ENCODE measurements at places on chromosomes 3 and 15.

GRCh38 chr15:69328739-69329138 is 30.0 kb downstream of the PAQR5 start:
- DNase-seq, result no peak

DNA sequence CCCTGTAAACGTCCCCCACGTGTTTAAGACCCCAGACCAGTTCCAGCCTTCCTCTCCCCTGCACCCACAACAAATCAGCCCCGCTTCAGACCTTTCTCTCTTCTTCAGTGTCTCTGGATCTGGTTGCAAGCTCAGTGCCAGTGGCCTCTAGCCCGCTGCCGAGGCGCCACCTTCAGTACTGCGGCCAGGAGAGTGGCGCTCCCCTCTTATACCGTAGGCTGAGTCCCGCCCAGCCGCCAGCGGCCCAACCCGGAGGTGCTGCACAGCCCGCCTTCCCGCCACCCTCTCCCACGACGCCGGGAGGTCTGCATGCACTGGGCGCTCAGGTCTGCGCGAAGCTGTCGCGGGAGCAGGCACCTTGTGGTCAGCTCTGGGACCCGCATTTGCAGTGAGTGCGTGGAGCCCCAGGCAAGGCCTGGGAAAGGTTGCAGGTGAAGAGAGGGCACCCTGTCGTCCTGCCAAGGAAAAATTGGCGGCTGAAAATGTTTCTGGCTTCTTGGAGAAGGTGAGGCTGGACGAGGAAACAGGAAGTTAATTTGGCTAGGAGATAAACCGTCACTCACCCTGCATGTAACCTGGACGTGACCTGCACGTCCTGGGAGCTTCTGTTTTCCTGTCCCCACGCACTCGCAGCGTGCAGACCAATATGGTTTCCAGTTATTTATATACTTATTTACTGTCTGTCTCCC is at the start of gene C2CD4B:
TSS of gene C2CD4B (minus strand) at position 182 of the 689 bp plus-strand sequence. CDS start 301 bp downstream, outside the sequence.
- DNase-seq, result no peak

DNA sequence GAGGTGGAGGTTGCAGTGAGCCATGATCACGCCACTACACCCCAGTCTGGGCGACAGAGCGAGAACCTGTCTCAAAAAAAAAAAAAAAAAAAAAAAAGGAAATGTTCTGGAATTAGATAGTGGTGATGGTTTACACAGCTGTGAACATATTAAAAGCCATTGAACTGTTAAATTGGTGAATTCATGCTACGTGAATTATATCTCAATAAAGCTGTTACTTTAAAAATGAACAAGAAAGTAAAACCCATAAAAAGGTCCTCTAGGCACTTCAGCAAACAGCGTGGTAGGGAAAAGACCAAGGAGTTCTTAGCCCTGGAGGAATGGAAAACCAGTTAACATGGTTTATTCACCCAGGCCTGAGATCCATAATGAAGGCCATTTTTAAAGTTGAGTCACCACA is 180.1 kb downstream of the ATG7 start:
- DNase-seq, result no peak

GRCh38 chr3:136042608-136043221 is 77.2 kb downstream of the PPP2R3A start:
- DNase-seq, result no peak

DNA sequence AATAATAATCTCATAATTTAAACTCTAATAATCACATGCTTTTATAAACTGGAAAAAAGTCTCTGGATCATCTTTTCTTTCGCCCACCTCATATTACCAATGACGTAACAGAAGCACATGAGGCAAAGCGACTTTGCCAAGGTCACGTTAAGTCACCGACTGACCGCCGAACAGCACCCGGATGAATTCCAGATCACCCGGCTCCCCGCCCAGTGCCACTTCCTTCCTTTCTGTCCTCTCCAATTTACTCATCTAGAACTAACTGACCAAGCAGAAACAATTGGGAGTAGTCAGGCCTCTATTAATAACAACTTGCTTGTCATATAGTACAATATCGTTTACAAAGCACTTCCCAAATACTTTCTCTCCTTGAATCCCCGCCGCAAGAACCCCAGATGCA is 21.1 kb downstream of the FGF12 start:
- no peak for DNase-seq

- DNase-seq, result no peak
Measured at GRCh38 chr3:31762888-31763351, 218.1 kb downstream of the OSBPL10 start.

DNA sequence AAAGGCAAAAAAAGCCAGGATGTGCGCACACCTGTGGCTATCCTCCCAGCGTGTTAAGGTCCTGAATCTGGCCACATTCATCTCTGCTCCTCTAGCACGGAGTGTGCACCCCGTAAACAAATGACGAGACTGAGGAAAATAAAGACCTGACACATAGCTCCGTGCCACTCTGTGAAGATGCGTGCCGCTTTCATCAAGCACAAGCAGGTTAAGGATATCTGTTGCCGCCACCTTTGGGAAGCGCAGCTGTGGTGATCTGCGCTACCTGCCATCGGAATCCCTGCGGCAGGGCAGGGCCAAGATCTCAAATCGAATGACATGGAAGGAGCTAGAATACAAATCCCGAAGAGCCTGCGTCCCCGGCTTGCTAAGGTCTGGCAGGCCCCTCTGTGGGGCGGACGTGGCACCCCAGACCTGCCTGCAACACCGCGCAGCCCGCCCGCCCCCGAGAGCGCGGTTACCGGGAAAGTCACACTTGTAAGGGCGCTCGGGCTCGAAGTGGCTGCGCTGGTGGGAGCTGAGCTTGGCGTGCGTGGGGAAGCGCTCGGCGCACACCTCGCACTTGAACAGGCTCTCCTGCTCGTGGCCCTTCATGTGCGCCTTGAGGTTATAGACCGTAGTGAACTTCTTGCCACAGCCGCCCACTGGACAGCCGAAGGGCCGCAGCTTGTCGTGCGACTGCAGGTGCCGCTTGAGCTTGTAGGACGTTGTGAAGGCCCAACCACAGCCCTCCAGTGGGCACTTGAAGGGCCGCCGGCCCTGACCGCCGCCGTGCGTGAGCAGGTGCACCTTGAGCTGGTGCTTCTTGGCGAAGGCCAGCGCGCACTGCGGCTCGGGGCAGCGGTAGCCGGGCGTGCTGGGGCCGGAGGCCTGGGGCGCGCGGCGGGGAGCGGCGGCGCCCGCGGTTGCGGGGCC is 936 bp downstream of the ZXDC start:
- peak; percentile 44 for DNase-seq

- no peak for DNase-seq
Measured at GRCh38 chr3:64627471-64628321, 60.1 kb downstream of the ADAMTS9 start.

- DNase-seq, result no peak
Measured at GRCh38 chr15:97502038-97502437, 458.5 kb upstream of the ARRDC4 start.

DNA sequence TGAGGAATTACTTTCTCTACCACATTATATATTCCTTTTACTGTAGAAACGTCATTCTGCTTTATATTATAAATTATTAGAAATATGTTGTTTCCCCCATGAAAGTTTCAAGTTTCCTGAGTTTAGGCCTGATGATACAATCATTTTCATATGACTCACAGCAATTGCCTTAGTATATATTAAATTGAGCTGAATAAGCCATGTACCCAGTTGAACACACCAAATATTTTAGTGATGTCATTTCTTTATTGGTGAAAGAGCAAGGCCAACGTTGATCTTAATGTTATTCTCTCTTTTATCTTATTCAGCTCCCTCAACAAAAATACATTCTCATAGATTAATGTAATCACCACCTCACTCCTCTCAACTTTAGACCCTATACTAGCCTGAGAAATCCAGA is 30.8 kb downstream of the B3GNT5 start:
- DNase-seq, result no peak

DNA sequence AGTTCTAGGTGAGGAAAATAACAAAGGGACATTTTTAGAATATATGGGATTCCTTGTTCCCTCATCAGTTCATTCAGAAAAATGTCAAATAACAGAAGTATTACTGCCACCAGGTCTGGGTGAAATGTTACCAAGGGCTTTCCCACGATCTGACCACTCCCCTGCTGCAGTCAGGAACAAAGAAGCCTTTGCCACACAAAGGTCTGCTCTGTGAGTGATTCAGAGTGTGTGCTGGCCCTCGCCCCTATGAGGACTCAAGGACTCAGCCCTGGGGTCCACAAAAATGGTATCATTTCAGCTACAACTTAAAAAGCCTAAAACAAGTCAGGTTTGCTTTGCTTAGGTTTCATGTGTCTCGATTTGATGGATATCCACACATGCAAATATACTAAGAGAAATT is 5.0 kb downstream of the MKRN3 start:
- DNase-seq, result no peak

GRCh38 chr3:48186631-48187300 is 1.5 kb downstream of the CDC25A start:
- DNase-seq, result no peak

DNA sequence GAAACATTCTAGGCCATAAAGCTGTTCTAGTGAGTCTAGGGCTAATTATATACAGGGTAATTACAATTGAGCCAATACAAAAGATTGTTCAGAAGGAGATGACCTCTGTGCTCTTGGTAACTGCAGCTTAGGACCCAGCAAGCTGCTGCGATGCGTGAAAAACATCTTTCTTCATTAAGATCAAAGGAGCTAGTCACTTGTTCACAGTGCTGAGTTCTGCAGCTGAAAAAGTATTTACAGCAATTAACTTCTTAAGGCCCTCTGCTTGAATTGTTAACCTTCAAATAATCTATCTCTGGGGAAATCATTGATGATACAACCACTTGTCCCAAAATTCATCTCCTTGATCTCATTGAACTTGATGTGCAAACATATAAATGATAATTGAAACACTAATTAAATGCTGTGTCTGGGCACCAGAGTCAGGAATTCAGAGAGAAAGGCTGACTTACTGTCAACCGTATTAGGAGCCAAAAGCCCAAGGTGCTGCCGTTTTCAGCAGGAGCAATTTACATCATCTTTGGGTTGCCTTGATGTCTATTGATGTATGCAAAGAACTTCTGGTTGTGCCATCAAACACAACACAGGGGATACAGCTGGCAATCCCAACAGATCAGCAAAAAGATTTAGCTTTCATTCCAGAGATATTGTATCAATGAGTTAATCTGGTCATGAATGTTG is 213.0 kb downstream of the NECTIN3 start:
- DNase-seq, result no peak

DNA sequence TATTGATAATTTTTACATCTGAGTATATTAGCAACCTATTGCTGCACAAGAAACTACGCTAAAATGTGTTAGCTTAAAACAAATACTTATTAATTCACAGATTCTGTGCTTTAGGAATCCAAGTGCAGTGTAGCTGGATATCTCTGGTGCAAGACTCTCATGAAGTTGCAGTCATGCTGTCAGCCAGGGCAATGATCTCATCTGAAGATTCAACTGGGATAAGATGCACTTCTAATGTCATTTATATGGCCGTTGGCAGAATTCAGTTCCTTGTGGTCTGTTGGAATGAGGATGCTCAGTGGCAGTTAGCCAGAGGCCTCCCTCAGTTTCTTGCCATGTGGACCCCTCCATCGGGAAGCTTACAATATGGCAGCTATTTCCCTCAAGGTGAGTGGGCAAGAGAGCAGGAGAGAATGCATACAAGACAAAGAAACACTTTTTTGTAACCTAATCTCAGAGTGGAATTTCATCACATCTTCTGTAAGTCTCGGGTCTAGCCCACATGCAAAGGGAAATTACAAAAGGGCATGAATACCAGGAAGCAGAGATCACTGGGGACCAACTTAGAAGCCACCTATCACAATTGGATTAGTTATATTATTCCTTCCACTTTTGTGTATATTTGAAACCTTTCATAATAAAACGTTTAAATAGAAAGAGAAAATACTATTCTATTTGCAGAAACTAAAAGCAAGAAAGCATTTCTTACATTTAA is 61.6 kb downstream of the DPH6 start:
- DNase-seq, result no peak

DNA sequence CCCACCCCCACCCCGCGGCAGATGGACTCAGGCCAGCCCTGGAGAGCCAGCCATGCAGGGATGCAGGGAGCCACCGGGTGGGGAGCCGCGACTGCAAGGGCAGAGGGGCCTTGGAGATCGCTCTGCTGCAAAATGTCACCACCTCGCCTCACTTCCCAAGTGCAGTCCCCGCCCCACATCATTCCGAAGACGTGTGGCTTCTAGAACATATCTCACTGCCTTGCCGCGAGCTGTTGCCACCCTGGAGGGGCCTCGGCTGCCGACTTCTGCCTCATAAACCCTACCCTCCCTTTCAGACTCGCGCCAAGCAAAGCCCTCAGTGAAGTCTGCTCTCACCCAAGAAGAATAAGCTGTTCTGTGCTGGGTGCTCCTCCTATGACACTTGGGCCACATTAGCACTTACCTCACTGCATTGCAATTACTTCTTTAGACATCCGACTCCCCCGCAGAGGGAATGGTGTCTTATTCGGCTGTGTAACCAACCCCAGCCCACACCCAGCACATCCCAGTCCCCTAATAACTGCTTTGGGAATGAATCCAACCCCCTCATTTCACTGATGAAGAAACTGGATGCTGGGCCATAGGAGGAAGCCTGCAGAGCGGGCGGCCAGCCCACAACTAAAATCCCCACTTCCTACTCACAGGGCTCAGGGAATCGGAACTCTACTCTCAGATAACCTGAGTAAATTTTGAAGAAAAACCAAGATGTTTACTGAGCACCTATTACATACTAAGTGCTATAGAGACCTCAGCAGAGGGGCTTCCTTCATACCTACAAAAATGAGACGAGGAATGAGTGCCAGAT is 8.6 kb downstream of the TLE3 start:
- no peak for DNase-seq

DNA sequence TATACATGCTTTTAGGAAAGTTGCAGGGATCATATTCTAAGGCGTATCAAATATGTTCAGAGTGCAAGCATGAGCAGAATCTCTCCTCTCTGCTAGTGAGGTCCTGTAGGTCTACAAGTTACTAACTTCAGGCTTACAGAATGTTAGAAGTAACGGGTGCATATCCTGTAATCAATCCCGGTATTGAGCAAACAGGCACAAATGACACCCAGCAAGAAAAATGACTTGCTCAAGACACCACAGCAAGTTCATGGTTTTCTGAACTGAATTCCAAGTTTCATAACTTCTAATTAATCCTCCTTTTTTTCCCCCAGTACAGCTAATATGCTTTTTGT is 353.9 kb upstream of the TPRG1 start:
- no peak for DNase-seq

DNA sequence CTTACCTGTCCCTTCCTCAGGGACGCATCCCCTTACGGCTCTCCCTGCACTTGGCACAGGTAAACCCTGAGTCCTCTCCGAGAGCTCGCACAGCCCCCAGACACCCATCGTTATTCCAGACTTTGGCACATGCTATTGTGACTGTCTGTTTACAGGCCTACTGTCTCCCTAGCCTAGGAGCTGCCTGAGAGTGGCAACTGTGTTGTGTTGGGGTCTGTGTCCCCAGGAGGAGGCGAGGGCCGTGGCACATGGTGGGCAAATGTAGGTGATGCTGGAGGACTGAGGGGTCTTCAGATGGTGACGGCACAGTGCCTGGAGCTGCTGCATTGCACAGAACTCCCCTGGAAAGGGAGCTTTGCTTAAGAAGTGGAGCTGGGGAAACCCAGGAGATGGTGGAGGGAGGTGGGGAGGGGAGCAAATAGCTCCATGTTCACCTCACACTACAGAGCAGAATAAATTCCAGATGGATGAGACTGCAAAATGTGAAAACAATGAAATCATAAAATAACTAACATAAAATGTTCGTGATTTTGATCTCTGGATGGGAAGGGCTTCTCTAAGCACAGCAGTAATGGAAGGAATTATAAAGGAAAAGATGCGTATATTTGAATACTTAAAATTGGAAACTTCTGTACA is 96.5 kb downstream of the SMAD6 start:
- no peak for DNase-seq

GRCh38 chr15:55033574-55033973 is 163.2 kb downstream of the RSL24D1 start:
- no peak for DNase-seq

GRCh38 chr3:133293397-133294110 is 106.3 kb upstream of the BFSP2 start:
- DNase-seq, result no peak
